ENCODE measurements at places on chromosomes 1 and 21. TPM values are rescaled to one million over a fixed set of nuclear protein-coding genes. Genes with fewer than 3 reads are reported as not detected.

BARHL2 gene
- not detected for total RNA-seq

GRCh38 chr21:43753439-43753799 lies 22.7 kb downstream of the CSTB start:
- no peaks in the 10 kb centered on the region for H3K4me1 ChIP-seq
- H3K27me3 ChIP-seq: no peaks in the 10 kb centered on the region
- no peak overlapping the region for H3K4me3 ChIP-seq

DNA sequence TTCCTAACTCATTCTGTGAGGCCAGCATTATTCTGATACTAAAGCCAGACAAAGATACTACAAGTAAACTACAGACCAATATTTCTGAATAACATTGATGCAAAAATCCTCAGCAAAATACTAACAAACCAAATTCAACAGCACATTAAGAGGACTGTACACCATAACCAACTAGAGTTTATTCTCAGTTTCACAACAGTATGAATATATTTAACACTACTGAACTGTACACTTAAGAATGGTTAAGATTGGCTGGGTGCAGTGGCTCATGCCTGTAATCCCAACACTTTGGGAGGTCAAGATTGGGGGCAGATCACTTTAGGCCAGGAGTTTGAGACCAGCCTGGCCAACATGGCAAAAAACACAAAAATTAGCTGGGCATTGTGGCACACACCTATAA lies 77.0 kb downstream of the LBR start:
- H3K4me1 ChIP-seq: no peaks in the 10 kb centered on the region
- no peak for DNase-seq
- no peak overlapping the region for H3K27ac ChIP-seq

DNA sequence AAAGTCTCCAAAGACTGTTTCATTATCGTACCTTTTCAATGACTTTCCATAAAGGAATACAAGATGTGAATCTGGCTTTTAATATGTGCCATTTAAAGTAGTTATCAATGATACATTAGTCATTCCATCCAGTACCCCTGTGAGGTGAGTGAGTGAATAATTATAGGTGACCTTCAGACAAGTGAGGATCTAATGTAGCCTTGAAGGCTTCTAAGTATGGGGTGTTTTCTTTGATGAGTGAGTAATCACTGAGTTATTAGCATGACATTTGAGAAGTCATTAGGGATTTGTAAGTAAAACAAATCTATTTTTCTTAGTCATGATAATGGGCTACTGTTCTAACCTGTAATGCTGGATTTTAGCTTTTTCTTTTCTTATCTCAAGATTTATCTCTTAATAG lies 831.4 kb downstream of the ADGRL2 start:
- H3K4me1 ChIP-seq: 0 out of 2 replicates have a peak, but pooled peaks cover 5% of the 10 kb centered on the region
- no peak overlapping the region for H3K27ac ChIP-seq
- no peaks in the 10 kb centered on the region for H3K36me3 ChIP-seq
- DNase-seq: peak; percentile 46

All from PC-9 (cell line).